ENCODE measurements at places on chromosomes 13 and 19.

GRCh38 chr19:2168619-2169424 lies 5.1 kb downstream of the DOT1L start:
- DNase-seq: no peak

- DNase-seq: no peak
Observed at GRCh38 chr19:41327576-41328156, 17.7 kb downstream of the CCDC97 start.

DNA sequence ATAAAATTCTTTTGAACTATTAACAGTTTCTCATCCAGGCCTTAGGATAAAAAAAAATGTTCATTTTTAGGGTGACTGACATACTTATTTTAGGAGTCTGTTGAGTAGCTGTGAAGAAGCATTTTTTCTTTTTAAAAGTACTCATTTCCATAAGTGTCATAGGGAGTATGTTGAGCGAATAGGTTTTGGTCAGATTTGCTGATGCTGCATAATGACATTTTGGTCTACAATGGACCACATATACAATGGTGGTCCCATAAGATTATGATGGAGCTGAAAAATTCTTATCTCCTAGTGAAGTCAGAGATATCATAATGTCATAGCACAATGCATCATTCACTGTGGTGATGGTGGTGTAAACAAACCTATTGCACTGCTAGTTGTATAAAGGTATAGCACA lies 17.4 kb downstream of the NBEA start:
- no peak for DNase-seq

DNA sequence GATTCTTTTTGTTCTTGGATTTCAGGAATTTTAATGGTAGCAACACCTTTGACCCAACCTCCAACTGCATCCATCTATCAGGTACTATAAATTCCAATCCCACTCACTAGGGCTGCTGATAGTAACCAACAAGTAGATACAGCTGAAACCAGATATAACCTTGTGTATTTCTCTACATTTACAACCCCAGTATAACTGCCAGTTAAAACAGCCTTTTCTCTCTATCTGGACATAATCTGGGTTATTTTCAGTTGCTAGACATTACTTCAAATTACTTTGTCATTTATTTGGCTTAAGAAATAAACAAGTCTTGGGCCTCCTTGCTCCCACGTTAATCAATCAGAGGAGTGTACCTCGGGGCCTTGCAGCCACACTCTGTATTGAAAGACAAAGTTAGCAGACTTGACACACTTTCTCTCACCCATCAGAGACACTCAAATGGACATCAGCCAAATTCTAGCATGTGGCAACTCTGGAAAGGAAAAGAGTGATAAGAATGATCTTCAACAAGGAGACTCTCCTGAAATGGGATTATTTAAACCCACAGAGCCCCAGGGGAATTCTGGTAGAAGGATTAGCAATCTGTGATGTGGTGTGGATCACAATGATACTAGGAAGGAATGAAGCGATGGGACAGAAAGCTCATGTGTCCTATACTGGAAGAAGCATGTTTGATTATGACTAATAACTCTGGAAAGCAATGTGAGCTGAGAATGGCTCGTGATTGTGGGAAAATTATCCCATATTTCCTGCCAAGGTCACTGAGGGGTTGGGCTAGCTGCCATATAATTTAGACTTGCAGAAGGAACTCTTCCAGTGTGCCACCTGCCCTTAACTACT lies 157.5 kb downstream of the FLT1 start:
- DNase-seq: no peak

GRCh38 chr13:39557285-39557955 lies 45.6 kb downstream of the LHFPL6 start:
- no peak for DNase-seq

- no peak for DNase-seq
Observed at GRCh38 chr19:51337141-51337860, 4.6 kb downstream of the VSIG10L start.

- no peak for DNase-seq
Observed at GRCh38 chr19:15014579-15014978, 34.7 kb upstream of the CASP14 start.

DNA sequence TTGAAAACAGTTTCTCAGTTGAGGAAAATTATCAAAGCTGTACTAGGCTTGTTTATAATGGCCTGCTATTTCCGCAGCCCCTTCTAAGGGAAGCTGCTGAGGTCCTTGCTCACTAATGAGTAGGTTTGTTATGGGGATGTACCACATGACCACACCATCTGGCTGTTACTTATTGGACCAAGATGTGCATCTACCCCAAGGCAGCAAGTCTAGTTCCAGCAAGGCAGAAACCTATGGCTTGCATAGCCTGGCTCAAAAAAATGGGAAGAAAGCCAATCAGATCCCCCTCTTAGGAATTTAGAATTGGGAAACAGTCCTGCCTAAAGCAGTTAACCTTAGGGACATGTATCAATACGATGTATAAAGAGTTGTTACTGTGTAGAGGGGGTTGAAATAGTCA lies 186.5 kb upstream of the SPRY2 start:
- DNase-seq: no peak

DNA sequence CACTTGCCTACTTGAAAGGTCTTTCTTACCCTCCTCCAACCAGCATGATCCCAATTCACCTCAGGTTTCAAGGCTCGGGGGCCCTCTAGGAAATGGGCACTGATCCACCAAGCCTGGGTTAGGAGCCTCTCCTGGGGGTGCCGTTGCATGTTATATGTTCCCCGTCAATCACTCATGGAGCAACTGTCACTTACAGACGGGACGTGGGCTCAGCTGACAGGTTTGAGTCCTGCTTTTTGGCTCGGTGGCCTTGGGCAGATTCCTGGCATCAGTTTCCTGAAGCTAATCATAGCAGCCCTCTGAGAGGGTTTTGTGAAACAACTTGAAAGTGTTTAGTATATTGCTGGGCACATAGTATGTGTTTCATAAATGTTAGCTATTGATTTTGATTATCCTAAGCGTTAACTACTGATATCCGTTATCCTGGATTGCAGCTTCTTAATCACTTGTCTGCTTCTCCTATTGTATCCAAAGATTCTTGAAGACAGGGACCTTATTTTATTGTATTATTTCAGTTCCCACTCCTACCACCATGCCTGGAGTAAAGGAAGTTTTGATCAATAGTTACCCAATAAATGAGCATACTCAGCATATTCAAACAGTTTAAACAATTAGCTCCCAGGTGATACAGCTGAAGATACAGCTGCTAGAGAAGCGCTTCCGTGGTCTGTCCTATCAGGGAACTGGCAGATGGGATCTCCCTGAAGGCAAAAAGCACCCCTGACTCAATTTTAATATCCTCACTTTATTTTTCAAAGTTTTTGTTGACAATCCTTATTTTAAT lies 57.9 kb downstream of the RFC3 start:
- no peak for DNase-seq

DNA sequence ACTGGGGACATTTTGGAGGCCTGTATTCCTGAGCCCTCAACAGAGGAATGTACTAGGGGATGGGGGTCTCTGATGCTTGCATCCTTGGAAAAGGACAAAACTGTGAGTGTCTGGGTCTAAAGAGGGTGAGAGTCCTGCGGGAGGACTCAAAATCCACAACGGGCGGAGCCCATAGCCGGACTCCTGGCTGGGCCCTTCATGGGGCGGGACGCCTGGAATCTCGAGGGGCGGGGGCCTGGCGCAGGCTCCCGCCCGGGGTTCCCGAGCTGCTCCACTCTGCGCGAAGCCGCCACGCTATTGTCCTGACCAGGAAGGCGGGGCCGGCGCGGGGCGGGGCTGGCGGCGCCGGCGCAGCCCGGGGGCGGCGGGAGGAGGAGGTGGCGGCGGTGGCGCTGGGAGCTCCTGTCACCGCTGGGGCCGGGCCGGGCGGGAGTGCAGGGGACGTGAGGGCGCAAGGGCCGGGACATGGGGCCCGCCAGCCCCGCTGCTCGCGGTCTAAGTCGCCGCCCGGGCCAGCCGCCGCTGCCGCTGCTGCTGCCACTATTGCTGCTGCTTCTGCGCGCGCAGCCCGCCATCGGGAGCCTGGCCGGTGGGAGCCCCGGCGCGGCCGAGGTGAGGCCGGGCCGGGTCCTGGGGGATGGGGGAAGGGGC lies at the start of gene APLP1:
APLP1 (plus strand) TSS at position 403 of the 651 bp plus-strand sequence; CDS start at position 466, 63 bp downstream.
- no peak for DNase-seq

GRCh38 chr19:46288896-46289588 lies 7.8 kb upstream of the HIF3A start:
- DNase-seq: no peak

GRCh38 chr13:29369060-29369743 lies 226.3 kb downstream of the SLC7A1 start:
- DNase-seq: peak; percentile 72

DNA sequence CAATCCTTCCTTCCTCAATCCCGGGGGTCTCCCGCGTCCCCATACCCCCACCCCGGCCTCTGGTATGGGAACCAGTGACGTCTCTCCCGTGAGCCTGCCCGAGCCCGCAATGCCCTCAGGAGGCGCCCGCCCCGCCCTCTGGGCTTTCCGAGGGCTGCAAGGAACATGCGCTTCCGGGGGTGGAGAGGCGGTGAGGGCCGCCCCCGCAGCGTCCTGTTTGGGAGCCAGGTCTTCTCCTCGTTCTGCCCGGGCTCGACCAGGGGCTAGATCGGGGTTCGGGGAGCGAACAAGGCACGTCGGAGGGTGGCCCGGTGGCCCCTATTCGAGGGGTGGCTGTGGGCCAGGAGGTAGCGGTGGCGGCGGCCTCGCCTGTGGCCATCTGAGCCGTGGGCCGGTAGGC lies 6.6 kb upstream of the TEX101 start:
- DNase-seq: no peak

GRCh38 chr19:33486936-33487811 lies 34.4 kb downstream of the PEPD start:
- DNase-seq: no peak

DNA sequence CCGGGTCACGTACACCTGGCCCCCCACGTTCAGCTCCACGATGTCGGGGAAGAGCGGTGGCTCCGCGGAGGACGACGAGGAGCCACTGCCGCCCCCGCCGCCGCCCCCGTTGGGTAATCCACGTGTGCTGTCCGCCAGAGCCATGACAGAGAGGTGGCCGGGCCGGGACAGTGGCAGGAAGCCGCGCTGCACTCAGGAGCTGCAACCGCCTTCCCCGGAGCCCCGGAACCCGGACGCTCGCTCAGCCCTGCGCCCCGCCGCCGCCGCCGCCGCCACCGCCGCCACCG lies 257 bp downstream of the KCTD12 start:
- no peak for DNase-seq

GRCh38 chr19:57473646-57474045 lies 3.7 kb downstream of the ZNF772 start:
- DNase-seq: no peak

GRCh38 chr19:55303477-55303876 lies 19.7 kb downstream of the BRSK1 start:
- DNase-seq: no peak

DNA sequence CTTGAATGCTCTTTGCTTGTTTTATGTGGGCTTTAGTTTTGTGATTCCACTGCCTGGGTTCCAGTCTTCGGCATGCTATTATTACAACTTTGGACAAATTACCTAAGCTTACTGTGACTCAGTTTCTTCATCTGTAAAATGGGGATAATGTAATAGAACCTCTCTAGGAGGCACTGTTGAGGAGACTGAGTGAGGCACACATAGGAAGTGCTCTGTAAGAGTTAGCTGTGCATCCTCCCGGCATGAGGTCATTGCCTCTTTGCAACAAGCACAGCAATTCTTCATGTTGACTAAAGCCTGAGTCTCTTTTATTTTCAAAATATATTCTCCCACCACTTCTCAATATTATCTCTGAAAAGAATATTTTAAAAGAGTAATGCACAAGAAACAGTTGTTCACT lies 227.4 kb downstream of the DLEU7 start:
- no peak for DNase-seq

DNA sequence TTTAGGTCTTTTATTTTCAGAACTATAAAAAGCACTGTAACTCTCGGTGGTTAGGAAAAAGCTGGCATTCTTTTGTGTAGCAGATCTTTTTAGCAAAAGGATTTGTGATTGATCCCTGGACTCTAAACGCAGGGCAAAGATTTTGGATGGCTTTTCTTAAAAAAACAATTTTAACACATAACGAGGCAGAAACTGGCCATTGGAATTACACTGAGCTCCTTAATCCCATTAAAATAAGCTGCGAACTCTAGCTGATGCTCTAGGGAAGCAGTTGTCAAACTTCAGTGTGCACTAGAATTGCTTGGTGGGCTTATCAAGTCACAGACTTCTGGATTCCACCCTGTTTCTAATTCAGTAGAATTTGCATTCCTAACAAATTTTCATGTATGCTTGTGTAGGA lies 33.8 kb upstream of the NDFIP2 start:
- no peak for DNase-seq

GRCh38 chr13:61728471-61728870 lies 312.8 kb upstream of the PCDH20 start:
- no peak for DNase-seq

DNA sequence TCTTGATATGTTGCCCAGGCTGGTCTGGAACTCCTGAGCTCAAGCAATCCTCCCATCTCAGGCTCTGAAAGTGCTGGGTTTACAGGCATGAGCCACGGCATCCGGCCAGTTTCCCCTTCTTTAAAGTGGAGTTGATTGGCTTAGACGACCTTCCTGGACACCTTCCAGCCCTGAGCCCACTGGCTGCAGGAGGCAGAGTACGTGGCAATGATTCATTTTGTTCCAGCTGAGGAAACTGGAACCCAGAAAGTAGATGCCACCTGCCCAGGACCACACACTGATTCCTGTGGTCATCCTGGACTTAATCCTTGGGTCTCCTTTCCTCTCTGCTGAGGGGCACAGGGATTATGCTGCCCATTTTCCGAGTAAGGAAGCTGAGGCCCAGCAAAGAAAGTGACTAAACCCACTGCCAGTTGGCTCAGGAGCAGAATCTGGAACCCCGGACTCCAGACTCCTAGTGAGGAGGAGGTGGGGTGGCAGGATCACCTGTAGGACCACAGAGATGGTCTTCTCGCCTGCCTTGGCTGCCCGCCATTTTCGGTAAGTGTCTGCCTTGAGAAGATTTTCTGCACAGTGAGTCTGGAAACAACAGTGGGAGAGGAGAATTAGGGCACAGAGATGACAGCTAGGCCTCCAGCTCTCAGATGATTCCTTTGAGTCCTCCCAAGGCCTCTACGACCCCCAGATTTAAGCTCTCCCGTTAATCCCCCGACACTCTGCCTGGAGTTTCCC lies 737 bp downstream of the XRCC1 start:
- no peak for DNase-seq

- DNase-seq: no peak
Observed at GRCh38 chr19:37304190-37304883, 66.6 kb upstream of the ZNF527 start.

DNA sequence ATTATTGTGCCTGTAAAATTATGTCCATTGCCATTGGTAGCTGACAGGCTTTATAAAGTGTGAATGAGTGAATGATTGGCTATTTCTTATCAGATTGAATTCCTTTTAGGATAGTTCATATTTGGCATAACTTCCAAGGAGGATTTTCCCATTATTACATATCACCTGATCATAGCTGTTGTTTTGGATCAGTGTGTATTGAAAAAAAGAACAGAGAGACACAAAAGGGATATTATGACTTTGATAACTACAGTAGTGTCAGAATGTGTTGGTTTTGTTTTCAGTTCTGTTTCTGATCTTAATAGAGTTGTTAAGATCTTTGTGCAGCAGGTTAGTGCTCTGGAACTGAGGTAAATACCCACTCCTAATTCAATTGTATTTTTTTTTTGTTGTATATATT lies 103.8 kb downstream of the LRCH1 start:
- no peak for DNase-seq

- DNase-seq: peak; percentile 36
Observed at GRCh38 chr19:48333467-48334384, 8.4 kb downstream of the EMP3 start.
